ENCODE measurements at places on chromosomes 1 and 21.

DNA sequence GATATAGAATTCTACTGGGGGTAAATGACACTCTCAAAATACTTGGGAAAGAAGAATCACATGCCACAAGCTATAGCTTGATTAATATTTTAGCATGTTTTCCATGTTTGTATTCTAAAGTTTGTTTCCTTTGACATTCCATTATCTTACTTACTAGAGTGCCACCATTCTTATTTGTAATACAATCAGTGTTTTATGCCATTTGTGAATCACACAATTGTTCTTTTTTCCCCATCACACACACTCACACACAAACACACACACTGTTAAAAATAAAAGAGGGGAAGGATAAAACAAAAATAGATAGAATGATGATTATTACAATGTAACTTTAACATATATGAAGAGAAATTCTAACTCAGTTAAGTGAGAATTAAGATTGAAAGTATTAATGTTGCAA lies 16.0 kb upstream of the TEKT2 start:
- no peak for DNase-seq

DNA sequence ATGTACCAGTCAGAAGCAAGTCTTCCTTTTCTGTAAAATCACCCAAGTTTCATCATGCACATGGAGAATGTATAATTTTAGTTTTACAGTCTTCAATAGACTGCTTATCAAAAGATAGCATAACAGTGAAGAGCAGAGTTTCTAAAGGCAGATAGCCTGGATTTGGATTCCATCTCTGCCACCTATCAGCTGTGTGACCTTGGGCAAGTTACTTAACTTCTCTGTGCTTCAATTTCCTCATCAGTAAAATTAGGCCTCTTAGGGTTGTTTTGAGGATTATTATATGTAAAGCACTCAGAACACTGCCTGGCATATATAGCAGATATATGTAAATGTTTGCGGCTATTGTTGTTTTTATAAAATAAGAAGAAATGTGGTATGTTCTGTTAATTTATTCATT lies 38.9 kb downstream of the PTGFRN start:
- no peak for DNase-seq

DNA sequence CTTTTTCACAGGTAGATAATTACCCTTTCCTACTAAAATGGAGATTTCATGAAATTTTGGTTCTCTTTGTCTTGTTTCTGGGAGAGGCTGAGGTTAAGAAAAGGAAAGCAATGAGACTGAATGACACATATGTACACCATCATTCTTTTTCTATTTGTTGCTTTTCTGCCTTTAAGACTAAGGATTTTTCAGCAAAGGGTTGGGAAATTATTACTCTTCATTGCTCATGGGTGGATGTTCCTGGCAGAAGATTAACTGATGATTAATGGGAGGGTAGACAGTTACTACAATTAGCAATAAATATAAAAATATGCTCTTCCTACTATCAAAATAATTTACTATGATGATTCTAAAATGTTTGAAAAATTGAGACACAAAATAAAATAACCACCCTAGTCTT lies 316.5 kb upstream of the USP24 start:
- DNase-seq = no peak

GRCh38 chr1:37469386-37469785 lies 5.0 kb upstream of the ZC3H12A start:
- no peak for DNase-seq

- DNase-seq = no peak
Measured at GRCh38 chr1:87329526-87330056, 911 bp downstream of the LMO4 start.

- DNase-seq = no peak
Measured at GRCh38 chr1:221699577-221699976, 42.3 kb downstream of the DUSP10 start.

DNA sequence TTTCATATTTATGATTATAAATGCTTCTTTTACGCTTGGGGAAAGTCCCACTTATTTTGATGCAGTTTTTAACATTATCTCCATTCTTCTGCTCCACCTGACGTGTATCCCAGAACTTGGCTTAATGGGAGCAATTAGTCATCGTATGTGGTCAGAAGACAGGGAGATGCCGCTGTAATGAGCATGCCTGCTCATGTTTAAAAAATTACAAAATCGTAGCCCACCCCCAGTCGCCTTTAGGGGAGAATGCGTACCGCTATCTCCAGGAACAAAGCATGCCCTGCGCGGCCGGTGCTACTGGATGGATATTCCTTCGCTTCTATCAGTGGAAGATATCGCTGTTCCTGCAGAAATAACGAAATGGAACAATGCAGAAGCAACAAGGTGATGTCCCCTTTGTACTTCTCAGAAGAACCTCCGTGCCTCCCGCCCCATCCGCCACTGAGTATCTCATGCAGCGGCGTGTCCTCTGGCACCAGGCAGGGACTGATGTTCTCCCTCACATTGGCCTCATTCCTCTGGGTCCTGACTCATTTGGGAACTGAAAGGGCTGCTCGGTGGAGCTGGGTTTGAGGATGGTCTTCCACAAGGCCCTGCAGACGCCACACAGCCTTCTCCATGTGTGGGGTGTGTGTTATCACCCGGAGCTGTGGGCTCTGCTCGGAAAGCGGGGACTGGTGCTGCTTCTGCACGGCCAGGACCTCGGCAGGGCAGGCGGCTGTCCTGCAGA lies 116.3 kb upstream of the COL6A1 start:
- no peak for DNase-seq

DNA sequence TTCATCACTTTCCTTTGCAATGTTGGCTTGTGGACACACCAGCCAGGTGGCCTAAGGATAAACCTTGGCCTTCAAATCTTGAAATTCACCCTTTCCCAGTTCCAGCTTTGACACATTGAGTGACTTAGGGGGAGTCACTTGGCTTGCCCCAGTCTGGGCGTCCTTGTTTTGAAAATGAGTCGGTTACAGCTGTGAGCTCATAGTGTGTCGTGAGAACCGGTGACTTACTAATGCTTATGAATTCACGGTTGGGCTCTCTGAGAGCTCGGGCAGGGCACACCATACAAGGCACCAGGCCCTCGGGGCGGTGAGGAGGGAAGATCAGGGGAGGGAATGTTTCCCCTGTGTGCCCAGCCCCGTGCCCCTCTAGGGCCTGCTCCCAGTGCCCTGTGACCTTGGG lies 126.9 kb upstream of the TMPRSS2 start:
- DNase-seq = no peak

DNA sequence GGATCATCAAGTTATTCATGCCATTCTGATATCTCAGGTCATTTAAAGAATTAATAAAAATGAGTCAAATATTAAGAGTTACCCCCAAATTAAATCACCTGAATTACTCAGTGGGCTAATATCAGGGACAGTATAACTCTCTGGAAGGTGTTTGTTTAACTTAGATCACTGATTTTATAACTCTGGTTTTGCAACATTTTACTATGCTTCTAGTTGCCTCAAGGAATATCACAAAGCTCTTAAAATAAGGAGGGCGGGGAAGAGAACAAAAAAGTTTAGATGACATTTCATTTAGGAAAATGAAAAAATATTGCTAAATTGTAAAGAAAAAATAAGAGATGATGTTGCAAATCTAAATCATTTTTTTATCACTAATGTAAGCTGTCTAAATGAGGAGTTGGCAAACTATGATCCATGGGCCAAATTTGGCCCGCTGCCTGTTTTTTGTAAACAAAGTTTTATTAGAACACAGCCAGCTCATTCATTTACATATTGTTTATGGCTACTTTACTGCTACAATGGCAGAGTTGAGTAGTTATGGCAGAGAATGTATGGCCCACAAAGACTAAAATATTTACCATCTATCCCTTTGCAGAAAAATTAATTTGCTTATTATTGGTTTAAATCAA lies 31.9 kb upstream of the SLC19A2 start:
- no peak for DNase-seq

- no peak for DNase-seq
Measured at GRCh38 chr1:162985816-162986435, 83.2 kb upstream of the RGS4 start.

DNA sequence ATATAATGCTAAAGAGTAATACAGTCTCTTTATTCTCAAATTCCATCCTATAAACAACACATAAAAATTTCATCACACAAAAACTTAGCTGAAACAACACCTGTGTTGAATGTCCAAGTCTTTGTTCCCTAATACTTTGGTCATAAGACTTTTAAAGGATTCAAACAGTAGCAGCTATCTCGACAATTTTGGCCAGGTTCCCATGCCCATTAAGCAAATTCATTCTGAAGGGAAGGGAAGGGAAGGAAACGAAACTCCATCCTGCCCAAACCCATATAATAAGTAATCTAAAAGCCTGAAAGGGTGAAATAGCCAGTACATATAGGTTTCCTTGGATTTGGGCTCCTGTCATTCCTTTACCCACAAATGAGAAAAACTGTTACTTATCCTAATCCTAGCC lies 7.5 kb downstream of the IVNS1ABP start:
- DNase-seq = no peak

DNA sequence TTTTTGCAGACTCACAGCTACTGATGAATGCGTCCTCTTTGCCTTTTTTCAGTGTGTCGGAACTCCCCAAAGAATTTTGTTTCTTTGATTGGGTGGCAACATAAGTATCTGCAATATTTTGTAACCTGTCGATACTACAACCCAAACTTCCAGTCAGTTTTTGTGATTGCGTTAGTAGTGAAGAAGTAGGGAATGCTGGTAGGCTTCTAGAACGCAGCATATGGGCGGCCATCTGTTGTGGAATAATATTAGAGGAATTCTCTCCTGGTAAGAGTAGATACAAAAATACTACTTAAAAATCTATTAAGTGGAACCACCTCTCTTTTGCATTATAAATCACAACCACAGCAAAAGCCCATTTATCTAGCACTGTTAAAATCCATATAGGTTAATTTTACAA lies 107.4 kb downstream of the LYST start:
- peak; percentile 56 for DNase-seq

GRCh38 chr1:210360852-210361477 lies 32.3 kb downstream of the HHAT start:
- DNase-seq = peak; percentile 3

- no peak for DNase-seq
Measured at GRCh38 chr1:101005183-101005582, 20.4 kb downstream of the DPH5 start.

GRCh38 chr1:15195420-15196052 lies 42.0 kb downstream of the TMEM51 start:
- no peak for DNase-seq

GRCh38 chr1:244092964-244093638 lies 42.0 kb downstream of the ZBTB18 start:
- DNase-seq = no peak

- DNase-seq = peak; percentile 91
Measured at GRCh38 chr1:231421971-231422797, at the start of gene EGLN1. Gene EGLN1, minus strand, starts transcription at chr1:231422287. Its CDS starts 399 bp downstream, at chr1:231421888.

- no peak for DNase-seq
Measured at GRCh38 chr1:12661606-12662219, 17.8 kb downstream of the AADACL4 start.

DNA sequence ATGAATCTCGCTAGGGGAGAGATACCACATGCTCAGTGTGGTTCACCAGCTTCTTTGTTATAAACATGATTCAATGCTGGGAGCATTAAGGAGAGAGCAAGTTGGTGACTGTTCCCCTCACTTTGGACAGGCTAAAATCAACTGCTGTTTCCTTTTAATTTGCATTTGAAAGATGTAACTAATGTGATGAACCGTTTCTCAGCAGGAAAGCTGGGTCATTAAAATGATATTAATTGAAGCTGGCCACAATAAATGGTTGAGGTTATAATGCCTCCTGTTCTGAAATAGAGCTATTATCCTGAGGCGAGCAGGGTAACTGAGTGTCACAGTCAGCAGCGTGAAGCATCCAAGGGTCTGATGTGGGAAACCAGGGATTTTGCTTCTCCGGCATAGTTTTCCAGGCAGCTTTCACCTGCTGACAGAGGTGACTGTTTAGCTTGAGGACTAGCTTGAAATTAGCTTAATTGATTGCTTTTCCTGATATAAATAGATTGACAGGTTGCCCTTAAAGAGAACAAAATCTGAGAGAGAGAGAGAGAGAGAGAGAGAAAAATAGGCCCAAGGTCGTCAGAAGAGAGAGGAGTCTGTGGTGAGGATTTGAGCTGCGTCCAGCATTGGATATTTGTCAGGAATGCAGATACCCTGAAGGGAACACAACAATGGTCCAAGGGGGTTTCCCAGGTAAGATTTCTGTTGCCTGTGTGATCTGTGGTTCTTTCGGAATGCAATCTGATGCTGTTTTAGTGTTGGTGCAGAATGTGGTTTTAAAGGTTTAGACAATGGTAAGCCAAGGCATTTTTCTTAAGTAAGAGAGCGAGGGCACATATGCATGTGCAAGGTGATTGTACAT lies 209.7 kb downstream of the PATJ start:
- no peak for DNase-seq

DNA sequence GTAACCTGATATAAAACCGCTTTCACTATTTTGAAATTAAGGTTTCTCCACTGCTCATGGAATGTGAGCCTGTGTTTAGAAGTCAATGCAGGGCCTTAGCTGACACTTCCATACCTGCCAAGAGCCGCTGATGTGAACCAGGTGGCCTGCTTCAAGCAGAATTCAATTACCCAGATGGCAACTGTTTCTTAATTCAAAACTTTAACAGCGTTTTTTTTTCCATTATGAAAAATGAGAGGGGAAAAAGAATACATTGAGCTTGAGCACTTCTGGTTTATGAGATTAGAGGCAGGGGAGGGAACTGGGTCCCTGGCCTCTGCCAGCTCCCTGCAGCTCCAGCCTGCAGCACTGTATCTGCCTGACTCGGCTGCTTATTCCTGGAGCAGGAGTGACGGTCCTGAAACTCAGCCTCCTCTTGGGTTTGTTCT lies 7.7 kb upstream of the ATP1A1 start:
- DNase-seq = peak; percentile 91

DNA sequence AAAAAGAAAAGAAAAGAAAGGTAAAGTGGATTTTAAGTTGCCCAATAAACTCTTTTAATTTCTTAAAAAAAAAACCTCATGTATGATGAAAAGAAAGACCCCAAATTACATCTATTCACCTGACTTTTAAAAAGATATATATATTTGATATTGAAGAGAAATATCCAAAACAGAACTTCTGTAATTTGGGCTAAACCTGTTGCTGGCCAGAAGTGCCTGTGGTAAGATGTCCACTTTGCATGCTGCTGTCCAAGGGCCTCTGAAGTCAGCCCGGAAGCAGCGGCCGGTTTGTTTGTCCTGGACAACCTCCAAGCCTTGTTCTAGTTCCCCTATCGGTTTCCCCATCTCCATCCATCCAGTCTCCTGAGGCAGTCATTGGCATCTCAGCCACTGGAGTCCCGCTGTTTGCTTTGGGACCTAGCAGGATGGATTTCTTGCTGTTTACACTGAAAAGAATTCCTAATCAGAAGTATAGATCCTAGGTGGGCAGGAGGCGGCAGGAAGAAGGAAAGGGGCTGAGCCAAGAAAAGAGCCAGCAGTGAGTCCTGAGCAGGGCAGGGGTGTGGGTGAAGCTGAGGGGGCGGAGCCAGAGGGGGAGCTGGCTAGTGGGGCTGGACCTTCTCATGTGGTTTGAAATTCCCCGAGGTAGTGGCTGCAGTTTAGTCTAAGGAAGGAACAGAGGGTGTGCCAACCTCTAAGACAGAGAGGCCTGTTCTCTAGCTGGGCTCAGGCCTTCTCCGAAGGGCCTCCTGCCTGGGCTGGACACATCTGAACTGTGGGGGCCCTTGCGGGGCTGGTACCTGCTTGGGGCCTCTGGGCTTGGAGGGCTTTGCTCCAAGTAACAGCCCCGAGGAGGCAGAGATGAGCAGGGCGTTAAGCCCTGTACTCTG lies 3.3 kb downstream of the NCMAP start:
- no peak for DNase-seq

GRCh38 chr1:92503926-92504285 lies 17.2 kb upstream of the GFI1 start:
- DNase-seq = no peak
